ENCODE measurements at places on chromosomes 5 and 9.

DNA sequence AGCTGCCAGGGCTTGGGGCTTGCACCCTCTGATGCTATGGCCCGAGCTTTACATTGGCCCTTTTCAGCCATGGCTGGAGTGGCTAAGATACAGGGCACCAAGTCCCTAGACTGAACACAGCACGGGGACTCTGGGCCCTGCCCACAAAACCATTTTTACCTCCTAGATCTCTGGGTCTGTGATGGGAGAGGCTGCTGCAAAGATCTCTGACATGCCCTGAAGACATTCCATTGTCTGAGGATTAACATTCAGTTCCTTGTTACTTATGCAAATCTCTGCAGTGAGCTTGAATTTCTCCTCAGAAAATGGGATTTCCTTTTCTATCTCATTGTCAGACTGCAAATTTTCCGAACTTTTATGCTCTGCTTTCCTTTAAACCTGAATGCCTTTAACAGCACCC lies 337.0 kb upstream of the SMC2 start:
- no peak for DNase-seq

DNA sequence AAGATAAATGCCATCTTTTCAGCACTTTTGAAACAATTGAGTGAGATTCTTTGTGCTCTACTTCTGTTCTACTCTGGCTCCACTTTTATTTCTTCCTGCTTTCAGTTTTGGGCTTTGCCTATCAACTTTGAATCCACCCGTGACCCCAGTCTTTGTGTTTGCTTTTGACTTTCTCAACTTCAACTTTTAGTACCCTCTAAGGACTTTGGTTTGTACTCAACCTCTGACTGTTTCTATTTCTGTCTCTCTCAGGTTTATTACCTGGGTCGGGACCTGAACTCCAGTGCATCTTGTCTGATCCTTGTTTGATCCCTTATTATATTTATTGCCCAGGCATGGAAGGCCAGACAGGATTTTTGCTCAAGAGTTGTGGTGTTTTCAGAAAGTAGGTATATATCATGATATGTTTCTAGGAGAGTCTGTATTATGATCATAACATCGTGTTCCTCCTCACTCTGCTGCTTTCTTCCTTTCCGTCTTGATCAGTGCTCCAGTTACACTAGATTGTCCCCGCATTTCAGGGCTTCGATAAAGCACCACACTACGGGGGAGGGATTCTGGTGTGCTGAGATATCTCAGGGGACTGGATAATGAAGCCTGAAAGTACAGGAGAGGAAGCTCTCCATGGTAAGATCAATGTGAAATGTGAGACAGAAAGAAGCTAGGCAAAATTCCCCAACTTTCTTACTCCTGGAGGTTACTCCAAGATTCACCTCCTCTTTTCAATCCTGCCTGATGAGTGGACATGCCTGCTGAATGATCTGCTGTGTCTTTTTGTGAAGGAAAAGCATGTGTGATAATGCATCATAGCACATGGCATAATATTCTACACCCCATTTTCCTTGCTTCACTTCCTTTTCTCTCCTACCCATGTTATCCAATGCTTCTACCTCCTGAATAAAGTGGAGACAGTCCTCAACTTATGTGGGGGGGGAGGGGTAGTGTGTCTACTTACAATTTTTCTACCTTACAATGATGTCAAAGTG lies 155.5 kb upstream of the GRIN3A start:
- DNase-seq, result no peak

DNA sequence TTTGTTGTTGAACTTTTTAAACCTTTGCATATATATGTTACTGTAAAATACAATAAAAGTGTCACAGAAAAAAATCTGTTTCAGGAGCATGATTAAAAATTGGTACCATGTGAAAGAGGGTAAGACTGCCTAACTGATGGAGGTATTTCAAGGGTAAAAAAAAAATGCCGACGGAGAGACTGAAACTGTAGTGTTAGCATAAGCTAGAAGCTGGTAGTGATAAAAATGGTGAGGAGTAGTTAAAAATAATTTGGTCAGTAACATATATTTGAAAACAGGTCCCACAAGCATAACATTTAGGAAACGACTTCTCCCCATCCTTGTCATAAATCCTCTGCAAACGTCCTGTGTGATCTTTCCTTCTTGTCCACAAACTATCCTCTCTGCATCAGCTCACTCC lies 64.7 kb downstream of the MEF2C start:
- DNase-seq, result no peak

GRCh38 chr5:157473383-157474320 lies 13.6 kb downstream of the NIPAL4 start:
- no peak for DNase-seq

DNA sequence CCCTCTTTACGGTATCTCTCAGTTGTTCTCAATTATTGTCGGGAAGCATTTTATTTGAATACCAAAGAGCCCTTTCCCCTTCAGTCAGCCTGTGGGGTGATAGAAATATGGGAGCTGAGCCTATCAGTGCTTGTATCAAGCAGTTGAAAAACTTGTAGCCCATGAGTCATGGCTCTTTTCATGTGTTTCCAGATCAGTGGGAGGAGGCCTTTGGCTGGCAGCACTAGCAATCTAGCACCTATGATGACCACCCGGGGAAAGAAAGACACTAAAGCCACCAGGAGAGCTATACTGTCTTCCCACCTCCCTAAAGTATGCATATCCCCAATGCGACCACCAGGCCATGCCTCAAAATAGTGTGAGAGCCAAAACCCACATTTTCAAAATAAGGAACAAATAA lies 696.9 kb upstream of the C9orf72 start:
- DNase-seq, result no peak

DNA sequence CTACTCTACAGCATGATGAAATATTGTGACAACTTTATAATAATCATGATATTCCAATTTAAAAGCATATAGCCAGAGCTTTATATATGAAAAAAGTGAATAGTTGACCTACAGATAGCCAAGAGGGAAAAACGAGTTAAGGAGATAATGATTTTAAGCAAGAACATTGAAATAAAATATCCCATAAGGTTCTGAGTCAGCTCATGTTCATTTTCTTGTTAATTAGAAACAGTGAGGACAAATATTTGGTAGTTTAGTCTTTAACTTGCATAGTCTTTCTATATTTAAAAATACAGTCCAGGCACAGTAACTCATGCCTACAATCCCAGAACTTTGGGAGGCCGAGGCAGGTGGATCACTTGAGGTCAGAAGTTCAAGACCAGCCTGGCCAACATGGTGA lies 55.8 kb upstream of the CDH6 start:
- DNase-seq, result no peak

DNA sequence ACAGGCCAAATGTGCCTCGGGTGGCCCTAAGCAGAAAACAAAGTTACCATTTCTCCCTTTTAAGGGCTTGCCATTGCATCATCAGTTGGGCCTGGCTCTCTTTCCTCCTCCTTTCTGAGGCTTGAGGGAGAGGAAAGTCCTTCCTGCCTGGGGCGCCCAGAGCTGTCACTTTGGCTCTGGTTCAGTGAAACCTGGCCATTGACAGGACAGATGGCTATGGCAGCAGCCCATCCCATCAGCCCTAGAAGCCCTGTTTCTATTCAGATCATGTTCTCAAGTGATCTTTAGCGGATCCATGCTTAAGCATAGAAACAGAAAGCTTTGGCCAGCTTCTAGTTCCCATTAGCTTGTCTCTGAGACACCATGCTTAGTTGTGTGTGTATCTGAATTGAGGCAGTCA lies 293.4 kb downstream of the YTHDC2 start:
- DNase-seq, result no peak

DNA sequence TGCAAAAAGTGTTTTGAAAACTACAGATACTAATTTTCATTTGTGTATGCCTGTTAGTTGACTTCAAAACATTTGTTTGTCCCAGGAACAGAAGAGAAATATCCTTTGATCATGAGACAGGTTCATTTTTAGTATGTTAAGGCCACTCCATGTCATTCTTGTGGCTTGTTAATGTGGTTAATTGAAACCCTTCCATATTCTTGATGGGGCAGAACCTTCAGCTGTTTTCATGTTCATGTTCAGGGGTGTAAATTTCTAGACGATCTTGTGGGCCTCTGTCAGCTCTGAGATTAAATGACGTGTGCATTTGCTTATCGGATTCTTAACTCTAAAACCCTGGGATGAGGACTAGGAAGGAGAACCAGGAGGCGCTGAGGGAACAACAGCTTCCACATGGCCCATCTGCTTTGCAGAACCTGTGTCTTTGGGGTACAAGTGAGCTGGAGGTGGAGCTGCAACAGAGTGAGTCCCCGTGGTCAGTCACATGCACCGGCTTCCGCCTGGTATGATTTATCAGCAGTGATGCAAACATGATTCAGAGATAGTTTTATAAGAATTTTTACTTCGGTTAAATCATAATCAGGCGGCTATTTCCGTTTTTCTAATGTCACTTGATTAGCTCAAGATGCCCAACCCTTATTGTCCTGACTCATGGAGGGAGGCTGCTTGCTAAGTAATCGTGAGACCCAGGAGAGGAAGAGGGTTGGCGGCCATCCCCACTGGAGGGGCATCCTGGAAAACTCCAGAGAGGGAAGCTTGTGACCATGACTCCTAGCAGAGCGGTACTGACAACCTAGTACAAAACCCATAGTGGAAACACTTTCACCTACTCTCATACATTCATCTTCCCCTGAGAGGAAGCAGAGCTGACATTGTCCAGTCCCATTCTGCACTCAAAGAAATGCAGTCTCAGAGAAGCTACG lies 138.4 kb downstream of the C9orf152 start:
- no peak for DNase-seq

DNA sequence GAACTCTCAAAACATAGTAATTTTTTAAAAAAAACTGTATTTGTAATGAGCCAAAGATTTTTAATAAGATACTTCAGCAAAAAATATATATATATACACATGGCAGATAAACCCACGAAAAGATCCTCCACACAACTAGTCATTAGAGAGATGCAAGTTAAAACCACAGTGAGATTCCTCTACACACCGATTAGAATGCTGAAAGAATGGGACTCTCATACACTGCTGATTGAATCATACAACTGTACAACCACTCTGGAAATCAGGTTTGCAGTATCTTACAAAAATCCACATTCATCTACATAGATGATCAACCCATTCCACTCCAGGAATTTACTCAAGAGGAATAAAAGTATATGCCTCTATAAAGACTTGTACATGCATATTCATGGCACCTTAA lies 43.7 kb downstream of the RASEF start:
- no peak for DNase-seq

- no peak for DNase-seq
These were observed at the start of gene FAXDC2 for GRCh38 chr5:154850255-154851062. Gene FAXDC2, minus strand, starts transcription at chr5:154850603. Its CDS starts 12,425 bp downstream, at chr5:154838178.

DNA sequence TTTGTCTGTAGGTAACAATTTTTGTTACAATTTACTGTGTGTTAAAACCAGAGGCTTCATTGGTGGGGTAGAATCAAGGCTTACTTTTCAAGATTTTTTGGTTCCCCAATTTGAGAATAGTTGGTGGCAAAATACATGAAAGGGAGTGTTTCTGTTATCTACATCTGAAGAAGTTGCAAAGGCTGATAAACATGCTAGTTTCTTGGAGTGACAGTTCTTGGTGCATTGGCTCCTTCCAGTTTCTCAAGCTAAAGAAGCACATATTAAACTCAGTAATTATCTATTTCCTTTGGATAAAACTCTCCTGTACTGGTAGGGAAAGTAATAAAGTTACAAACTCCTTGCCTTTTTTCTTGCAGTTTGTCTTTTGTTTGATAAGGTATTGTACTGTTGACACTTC lies 5.9 kb downstream of the MACIR start:
- no peak for DNase-seq

- peak; percentile 40 for DNase-seq
These were observed 8.5 kb upstream of the CCDC187 start for GRCh38 chr9:136312436-136312835.

DNA sequence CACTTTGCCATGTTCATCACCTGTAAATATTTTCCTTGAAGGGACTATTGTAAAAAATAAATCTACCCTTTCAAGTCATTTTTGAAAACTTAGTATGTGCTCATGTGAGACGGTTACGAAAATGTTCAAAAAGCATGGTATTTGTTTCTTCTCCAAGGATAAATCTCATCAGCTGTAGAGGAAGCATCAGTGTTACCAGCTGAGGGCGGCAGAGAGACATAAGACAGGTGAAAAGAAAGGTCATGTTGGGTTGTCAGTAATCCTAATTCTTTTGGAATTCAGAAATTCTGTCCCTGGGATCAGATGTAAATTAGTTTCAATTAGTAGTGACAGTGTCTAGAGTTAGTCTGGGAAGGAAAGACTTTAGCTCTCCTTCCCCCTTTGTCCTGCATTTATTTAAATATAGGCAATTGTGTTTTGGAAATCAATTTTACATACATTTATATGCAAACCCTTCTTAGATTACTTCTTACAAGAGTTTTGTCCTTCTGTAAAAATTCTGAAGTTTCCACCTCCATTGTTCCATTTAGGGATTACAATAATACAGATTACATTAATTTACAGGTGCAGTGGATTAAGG lies 791.9 kb upstream of the CDH6 start:
- no peak for DNase-seq

GRCh38 chr9:16246785-16247184 lies 623.7 kb downstream of the BNC2 start:
- no peak for DNase-seq

DNA sequence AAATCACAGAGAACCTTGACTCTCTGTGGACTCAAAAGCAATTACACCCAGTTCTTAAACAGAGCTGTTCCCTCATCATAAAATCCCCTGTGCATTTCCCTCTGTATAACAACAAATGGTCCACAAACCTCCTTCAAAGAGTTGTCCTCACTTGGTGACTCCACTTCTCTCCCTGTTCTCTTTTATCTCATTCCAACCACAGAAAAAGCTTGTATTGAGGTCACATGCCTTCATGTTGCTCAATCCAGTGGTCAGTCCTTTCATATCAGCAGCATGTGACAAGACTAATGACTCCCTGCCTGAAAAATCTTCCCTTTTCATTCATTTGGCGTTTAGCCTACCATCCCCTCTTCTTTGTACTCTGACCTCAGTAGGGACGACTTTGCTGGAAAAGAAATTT lies 158.0 kb downstream of the DEPDC1B start:
- no peak for DNase-seq

GRCh38 chr9:12712532-12712931 lies 19.3 kb downstream of the TYRP1 start:
- DNase-seq, result no peak

- DNase-seq, result no peak
These were observed 152.0 kb downstream of the GPBP1 start for GRCh38 chr5:57325678-57326397.

DNA sequence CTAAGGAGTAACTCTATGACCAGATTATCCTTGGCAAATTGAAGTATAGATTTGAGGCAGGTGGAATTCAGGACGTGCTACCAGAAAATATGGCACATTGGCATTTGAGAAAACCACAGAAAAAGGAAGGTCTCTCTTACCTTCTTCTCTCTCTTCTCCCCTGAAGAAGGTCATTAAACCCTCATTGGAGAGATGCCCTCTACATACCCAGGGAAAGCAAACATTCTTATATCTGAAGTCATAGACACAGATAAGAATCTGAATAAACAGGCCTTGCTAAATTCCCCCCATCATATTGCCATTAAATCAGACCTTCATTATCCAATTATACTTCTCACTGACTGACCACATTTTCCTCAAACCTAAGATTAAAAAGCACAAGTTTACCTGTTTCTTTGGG lies 17.8 kb downstream of the SPINK1 start:
- no peak for DNase-seq
